ENCODE measurements at places on chromosomes 3 and 15.

DNA sequence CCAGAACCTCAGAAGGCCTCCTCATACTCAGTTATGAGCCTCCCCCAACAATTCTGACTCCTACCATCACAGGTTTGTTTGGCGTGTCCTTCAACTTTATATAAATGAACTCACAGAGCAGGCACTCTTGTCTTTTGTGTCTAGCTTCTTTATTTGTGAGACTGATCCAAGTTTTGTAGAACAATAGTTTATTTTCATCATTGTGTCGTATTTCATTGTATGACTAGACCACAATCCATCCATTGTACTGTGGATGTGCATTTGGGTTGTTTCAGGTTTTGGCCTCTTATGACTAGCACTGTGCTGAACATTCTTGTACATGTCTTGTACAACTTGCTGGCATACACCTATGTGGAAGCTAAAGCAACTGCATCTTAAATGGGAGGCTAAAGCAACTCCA lies 292.8 kb upstream of the LYSMD4 start:
- DNase-seq, result no peak

DNA sequence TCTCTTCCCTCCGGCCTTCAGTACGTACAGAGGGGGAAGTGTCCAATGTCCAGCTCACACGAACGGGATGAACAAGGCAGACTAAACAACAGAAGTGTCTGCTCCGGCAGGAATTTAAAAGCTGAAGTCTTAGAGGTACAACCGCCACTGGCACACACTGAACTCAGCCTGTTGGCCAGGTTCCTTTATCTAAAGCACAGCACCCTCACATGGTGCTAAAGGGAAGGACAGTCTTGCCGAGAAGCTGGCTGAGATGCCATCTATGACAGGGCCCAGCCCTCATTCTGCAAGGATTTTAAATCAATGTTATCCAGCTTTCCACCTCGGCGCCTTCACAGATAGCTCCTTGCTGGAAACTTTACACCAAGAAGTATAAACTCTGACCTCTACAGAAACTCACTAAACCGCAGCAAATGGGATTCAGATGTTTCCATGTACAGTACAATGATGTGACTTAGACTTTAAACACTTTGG lies 2.8 kb downstream of the ADAMTS17 start:
- no peak for DNase-seq

DNA sequence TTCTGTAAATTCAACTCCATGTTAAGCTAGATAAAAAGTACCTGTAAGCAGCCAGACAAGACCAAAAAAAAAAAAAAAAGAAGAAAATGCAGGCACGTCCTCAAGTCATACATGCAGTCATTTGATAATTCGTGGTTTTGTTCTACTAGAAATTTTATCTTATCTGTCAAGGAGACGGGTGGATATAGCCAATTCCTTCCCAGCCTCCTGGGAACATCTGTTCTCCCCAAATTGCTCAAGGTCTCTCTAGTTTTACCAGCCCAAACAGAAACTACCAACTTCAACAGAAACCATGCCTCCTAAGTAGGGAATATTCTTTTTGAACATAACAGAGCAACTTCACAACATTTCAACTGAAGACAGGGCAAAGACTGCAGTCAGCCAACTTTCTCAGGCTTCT lies 19.5 kb downstream of the RYK start:
- no peak for DNase-seq

DNA sequence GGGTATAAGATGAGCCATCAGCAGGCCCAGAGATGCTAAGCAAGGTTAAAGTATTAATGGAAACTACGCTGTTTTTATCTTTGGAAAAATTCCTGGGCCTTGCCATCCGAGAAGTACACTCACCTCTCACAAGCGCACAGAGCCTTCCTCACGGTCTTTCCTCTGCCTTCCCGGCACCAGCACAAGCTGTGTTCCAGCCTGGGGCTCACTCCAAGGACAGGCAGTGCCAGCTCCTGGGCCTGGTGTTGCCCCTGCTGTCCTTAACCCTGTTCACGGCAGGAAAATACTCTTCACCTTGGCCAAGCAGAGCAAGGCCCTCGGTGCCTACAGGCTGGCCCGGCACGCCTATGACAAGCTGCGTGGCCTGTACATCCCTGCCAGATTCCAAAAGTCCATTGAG lies 14.3 kb upstream of the RHO start:
- DNase-seq, result no peak

DNA sequence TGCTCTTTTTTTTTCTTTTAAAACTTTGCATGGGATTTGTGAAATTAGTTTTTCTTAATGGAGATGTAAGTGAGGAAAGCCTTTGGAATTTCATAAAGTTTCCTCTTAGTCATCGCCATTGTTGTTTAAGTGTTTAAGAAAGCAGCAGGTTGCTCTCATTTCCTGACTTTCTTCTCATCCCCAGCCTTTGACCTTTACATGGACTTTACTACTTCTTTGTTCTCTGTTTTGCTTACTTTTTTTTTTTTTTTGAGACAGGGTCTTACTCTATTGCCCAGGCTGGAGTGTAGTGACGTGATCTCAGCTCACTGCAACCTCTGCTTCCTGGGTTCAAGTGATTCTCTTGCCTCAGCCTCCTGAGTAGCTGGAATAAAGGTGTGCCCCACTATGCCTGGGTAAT lies 38.6 kb downstream of the FBXL2 start:
- DNase-seq, result no peak

- no peak for DNase-seq
Observed at GRCh38 chr3:108085370-108085769, 5.5 kb downstream of the CD47 start.

DNA sequence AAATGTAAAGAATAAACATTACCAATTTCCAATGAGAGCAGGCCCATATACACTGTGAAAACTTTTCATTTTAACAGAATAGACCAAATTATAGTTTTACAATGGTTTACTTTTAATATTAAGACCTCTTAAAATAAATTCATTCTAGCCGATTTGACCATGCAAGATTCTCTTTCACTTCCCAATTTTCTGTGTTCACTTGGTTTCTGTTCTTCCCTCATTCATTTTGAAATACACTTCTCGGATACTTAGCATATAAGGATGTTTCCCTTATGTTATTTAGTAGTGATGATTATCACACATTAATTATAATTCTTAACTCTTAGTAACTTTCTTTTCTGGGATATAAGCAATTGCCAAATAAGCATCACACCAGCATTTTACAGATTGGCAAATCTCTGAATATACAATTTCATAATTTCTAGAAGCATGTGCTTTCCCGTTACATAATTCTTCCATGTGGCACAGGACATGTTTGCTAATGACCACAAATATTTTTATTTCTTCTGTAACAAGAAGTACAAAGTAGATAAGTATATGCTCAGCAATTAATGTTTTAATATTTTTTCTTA lies 13.9 kb downstream of the OR5H15 start:
- DNase-seq, result no peak

GRCh38 chr3:126106336-126107202 lies 22.6 kb upstream of the SLC41A3 start:
- DNase-seq, result no peak

GRCh38 chr3:126924458-126924857 lies 58.5 kb upstream of the PLXNA1 start:
- no peak for DNase-seq

- DNase-seq, result no peak
Observed at GRCh38 chr3:31999907-32000439, 18.4 kb downstream of the ZNF860 start.

GRCh38 chr3:194273743-194274310 lies 77.3 kb downstream of the CPN2 start:
- no peak for DNase-seq

DNA sequence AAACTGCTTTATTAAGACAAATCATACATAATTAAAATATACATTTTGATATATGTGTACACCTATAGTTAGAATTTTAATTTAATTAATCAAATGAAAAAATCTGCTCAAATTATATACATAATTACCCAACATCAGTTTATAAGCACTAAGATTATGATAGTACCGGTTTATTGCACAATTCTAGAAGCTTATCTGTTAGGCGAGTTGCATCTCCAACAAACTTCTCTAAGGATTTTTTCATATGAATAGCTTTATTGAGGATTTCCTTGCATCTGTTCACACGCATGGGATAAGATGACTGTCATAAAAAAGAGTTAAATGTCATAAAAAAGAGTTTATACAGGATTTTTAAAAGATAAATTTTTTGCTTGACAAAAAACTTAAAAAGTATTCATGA lies 19.9 kb upstream of the XRN1 start:
- DNase-seq, result no peak

- no peak for DNase-seq
Observed at GRCh38 chr3:106309274-106309673, 440.5 kb upstream of the CBLB start.

DNA sequence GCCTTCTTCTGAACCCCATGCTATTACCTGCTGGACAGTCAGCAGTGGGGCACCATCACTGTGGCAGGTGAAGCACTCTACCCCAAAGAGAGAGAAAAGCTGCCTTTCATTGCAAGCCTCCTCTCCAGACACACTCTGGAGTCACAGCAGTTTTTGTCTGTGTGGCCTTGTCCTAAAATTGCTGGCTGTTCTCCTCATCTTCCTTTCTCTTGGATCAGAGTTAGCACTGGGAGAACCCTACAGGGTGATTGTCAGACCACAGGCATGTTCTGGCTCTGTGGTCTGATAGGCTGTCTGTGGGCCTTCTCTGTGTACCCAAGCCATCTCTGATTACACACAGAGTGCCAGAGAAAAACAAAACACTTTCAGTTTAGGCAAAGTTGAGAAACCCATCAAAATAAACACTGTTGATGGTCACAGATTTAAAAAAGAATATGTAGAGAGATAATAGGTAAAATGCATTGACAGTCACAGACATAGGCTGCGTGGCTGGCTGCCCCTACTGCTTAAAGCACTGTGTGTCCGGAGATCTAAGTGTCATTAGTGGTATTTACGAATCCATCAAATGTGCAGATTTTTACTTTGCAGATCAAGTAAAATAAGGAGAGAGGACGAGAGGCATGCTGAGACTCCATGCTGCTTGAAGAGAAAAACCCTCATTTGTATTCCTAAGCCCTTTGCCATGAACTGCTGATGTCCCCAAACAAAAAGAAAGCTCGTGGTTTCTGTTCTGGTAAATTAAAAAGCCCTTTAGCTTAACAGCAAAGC lies 689.9 kb downstream of the TUSC7 start:
- DNase-seq, result no peak

DNA sequence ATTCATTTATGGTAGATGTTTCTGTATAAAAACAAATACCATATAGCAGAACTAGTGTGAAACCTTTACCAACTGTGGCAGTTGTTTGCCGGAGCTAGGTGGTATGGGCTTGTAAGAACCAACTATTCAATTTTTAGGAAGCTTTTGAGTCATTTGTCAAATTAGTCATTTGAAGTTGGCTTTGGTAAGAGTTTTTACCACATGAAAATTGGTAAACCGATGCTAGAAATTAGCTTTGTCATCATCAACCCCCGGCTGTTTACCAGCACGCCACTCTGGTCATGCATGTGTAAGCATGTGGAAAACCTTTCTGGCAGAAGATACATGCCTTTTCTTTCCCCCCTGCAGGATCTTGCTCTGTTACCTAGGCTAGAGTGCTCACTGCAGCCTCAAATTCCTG lies 63.3 kb downstream of the IL1RAP start:
- no peak for DNase-seq

GRCh38 chr3:188200481-188200880 lies 46.5 kb downstream of the LPP start:
- DNase-seq, result no peak

DNA sequence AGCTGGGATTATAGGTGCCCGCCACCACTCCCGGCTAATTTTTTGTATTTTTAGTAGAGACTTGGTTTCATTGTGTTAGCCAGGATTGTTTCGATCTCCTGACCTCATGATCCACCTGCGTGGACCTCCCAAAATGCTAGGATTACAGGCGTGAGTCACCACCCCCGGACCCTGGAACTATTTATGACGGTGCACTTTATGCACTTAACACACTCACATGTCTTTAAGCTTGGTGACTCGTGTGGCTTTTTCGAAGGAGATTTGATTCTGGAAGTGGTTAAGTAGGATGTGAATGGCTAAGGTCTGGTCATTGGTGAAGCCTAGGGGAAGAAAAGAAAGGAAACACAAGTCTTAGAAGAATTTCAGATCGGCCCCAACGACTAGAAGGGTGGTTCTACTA lies 20.3 kb downstream of the BBS4 start:
- DNase-seq, result no peak

GRCh38 chr15:33834892-33835743 lies 133.2 kb upstream of the CHRM5 start:
- DNase-seq, result no peak

GRCh38 chr15:41630616-41631217 lies 29.5 kb upstream of the MGA start:
- no peak for DNase-seq

DNA sequence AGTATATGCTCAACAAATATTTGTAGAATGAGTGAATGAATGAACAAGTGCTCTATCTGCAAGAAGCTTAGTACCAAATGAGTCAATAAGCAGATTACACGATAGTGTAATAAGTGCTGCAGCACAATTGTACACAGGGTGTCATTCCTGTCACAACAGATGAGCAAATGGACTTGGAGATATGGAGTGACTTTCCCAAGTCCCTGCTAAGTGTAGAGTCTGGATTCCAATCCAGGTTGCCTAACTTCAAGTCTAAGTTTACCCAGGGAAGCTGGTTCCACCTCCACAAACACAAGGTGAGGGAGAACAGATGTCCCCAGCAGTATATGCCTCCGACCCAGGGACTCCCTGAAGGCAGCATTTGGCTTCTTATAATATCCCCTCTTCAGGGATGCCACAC lies 77.7 kb upstream of the RAD18 start:
- DNase-seq, result no peak

DNA sequence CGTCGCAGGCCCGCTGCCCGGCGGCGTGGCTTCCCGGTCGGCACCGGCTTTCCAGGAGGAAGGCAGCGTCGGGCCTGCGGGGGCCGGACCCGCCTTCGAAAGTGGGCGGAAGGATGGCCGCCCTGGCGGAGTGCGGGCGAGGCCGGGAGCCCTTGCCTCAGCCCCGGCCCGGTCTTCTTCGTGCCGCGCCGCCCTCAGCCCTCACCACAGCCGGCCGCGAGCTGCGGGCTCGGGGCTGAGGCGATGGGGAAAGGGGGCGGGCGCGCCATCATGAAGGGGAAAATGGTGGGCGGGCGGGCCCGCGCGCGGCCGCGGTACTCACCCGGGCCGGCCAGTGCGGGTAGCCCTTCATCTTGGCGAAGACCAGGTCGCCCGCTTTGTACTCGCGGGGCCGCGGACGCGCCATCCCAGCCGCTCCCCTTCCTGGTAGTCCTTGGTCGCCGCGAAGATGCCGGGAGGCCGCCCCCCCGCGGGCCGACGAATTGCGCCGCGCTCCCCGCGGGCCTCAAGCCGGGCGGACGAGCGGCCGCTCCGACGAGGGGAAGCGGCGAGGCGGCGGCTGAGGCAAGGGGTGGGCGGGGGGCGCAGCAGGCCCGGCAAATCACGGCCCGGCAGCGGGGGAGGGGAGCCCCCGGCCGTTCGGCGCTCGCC lies 489 bp downstream of the HDGFL3 start:
- DNase-seq, result no peak

GRCh38 chr3:42704136-42704841 lies 1.7 kb upstream of the HHATL start:
- DNase-seq, result no peak
